ENCODE measurements at places on chromosomes 13 and 19.

- DNase-seq: no peak
Observed at GRCh38 chr19:3433313-3433712, 47.0 kb downstream of the SMIM24 start.

DNA sequence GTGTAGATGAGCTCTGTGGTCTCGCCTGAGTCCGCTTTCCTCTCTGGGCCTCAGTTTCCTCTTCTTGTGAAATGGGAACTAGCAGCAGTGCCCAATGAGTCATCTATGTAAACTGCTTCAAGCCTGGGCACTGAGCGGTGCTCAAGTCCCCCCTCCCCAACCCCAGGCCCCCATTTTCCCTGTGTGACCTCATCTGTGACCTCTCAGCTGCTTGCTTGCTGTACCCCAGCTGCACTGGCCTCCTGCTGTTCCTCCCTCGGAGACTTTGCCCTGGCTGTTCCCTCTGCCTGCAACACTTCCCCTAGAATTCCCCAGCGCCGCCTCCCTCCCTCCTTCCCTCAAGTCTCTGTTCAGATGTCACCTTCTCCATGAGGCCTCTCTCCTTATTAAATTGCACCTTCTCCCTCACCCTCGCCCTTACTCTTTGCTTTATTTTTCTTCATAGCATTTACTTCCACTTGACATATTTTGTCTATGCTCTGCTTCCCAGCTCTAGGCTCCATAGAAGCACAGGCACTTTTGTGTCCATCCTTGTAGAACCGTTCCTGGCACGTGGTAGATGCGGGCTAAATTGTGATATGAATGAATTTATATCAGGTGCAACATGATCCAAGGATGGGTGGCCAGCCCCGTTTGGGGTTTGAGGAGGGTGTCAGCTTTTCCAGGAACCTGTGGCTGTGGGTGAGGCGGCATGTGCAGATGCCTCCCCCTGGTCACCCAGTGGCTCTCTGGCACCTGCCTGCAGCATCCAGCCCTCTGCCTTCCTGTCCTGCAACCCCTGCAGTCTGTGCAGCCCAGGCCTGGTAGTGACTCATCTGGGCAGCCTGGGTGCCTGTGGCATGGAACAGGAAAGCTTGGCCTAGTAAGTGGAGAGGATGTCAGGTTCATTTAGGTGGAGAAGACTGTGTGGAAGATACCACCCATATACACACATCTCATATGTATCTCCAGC is 26.3 kb downstream of the SIPA1L3 start:
- peak; percentile 20 for DNase-seq

DNA sequence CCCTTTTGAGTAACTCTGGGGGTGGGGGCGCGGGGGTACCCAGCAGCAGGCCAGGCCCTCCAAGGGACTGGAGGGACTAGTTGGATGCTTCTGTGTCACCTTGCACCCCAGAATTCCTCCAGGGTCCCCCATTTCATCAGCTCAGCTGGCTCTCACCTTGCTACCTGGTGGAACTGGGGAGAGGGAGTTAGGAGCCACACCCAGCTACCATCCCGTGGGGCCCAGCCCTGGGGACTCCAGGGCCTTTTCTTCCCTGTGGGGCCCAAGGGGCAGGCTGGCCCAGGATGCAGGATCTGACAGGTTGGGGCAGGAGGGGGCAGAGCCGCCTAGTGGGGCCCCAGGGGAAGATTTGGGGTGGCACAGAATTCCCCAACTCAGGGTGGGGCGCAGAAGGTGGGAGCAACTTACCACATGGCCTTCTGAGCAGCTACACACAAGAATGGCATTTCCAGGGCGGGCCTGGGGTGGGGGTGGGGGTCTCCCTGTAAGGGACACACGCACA is 32.8 kb upstream of the NANOS3 start:
- DNase-seq: peak; percentile 54

DNA sequence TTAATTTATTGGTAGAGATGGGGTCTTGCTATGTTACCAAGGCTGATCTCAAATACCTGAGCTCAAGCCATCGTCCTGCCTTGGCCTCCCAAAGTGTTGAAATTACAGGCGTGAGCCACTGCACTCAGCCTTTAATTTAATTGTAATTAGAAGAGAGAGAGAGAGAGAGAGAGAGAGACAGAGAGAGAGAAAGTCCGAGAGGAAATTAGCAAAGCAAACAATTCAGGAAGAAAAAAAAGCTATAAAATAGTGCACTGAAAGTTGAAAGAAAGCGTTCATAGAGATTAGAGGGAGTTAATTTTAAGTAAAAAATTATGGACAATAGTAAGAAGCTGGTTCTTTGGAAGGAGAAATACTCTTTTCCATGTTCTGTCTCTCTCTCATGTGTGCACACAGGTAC is 7.0 kb downstream of the GPR32 start:
- no peak for DNase-seq

DNA sequence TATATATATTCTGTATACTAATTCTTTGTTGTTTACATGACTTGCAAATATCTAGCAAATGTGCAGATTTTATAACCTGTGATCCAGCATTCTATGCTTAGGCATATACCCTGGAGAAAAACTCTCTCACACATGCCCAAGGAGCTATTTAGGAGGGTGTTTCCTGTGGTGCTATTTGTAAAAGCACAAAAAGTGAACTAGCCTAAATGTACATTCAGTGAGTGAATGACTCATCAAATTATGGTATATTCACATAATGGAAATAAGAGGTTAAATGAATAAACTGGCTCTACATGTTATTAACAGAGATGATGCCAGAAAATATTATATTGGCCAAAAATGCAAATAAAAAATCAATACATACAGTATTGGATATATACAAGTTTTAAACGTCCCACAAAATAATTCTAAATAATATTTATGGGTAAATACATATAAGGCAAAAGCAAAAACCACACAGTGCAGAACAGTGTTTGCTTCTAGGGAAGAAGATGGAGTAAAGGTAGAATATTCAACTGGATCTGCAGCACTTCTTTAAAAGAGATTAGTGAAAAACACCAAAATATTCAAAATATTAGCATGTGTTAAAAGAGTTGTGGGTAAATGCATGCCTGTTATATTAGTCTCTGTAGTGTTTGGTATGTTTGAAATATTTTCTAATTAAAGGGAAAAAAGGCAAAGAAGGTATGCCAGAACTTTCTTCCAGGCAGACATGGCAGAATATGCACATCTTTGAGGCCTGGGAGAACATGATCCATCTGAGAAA is 344.7 kb downstream of the KLF5 start:
- DNase-seq: no peak

DNA sequence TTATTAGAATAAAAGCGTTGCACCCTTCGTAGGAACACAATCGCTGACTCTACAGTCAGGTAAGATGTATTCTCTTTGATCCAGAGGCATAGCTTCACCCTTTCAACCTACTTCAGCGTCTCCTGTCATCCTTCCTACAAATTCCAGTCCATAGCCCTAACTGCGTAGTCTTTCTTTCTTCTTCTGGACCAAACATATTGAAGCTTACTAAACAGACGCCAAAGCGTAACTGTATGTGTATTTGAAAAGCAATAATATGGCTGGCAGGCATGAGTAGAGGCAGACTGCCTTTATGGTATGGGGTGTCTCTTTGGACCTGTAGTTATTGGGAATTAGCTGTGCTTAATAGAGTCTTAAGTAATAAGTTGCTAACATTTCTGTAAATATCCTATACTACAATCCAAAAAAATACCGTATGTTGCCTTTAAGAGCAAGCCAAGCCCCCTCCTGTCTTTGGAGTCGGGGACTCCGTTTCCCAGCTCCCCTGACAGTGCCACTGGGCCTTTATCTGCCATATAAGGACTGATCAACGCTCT is 392 bp upstream of the ZNF548 start:
- DNase-seq: no peak

GRCh38 chr19:1757468-1758230 is 4.3 kb downstream of the ONECUT3 start:
- DNase-seq: peak; percentile 51

GRCh38 chr19:17302391-17303166 is 646 bp downstream of the ABHD8 start:
- DNase-seq: peak; percentile 64

GRCh38 chr13:37273836-37274235 is 168.4 kb upstream of the CSNK1A1L start:
- no peak for DNase-seq

GRCh38 chr13:75636436-75637180 is 478 bp downstream of the LMO7 start:
- DNase-seq: peak; percentile 80

DNA sequence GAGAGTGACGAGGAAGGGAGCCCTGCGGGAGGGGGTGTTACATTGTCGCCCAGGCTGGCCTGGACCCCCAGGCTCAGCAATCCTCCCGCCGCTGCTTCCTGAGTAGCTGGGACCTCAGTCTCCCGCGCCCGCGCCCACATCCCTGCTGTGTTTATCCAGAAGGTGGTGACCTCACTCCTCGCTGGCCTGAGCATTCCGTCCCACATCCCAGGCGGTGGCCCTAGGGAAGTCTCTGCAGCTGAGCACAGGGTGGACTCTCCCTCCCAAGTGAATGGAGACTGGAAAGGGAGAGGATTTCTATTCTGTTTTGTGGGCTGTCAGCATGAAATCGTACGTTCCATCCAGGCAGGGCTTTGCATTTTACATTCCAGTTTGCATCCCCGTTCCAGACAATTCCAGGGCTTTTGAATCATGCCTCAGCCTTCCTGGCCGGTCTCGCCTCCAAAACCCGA is 401 bp upstream of the ZNF765 start:
- DNase-seq: no peak

Data from B cell (primary cell).